ENCODE measurements at places on chromosomes 13 and 19.

- no peak for DNase-seq
These were observed 60.9 kb upstream of the RANBP3 start for GRCh38 chr19:6038634-6039405.

DNA sequence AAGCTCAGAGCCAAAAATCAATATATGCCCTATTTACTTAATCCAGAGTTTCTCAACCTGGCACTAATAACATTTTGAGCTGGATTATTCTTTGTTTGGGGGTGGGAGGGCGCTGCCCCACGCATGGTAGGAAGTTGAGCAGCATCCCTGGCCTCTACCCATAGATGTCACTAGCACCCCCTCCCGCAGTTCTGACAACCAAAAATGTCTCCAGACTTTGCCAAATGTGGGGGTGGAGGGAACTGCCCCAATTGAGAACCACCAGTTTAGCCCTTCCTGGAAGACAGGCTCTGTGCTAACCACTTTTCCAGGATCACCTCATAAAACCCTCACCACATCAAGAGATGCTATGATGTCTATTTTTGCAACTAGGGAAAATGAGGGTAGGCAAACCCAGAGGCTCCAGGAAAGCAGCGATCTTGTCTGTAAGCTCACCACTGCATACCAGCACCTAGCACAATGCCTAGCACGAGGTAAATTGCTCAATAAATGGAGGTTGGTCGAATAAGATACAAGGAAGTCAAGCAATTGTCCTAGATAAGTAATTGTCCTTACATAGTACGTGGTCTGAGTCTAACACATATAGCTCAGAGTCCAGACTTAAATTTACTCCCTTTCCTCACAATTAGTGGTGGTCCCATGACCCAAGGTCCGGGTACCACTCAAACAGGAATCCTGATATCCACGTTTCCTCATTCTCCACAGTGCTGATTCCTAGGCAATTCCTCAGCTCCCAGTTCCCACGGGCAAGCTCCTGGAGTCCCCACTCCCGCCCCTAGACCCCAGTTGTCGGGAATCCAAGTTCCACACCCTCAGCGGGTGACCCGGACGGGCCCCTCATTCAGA lies 892 bp downstream of the TRIR start:
- peak; percentile 39 for DNase-seq

DNA sequence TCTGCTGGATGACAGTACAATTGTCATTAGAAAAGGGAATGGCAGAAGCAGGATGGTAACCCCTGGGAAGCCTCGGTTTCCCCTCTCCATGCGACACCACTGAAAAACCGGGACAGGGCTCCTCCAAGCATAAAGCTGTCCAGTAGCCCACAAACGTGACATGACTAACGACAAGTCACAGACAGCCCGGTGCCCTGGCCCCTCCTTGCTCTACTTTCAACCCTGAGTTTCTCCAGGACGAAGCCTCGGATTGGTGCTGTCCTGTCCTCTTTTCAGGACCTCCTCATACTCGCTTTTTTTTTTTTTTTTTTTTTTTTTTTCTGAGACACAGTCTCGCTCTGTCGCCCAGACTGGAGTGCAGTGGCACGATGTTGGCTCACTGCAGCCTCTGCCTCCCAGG lies 16.3 kb downstream of the DPP9 start:
- no peak for DNase-seq

DNA sequence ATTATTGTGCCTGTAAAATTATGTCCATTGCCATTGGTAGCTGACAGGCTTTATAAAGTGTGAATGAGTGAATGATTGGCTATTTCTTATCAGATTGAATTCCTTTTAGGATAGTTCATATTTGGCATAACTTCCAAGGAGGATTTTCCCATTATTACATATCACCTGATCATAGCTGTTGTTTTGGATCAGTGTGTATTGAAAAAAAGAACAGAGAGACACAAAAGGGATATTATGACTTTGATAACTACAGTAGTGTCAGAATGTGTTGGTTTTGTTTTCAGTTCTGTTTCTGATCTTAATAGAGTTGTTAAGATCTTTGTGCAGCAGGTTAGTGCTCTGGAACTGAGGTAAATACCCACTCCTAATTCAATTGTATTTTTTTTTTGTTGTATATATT lies 103.8 kb downstream of the LRCH1 start:
- DNase-seq, result no peak

GRCh38 chr19:22620401-22620800 lies 13.7 kb upstream of the ZNF492 start:
- DNase-seq, result no peak

- no peak for DNase-seq
These were observed 99.2 kb downstream of the ABCC4 start for GRCh38 chr13:95201814-95202651.

GRCh38 chr13:51257187-51257586 lies 35.0 kb downstream of the FAM124A start:
- DNase-seq, result no peak

DNA sequence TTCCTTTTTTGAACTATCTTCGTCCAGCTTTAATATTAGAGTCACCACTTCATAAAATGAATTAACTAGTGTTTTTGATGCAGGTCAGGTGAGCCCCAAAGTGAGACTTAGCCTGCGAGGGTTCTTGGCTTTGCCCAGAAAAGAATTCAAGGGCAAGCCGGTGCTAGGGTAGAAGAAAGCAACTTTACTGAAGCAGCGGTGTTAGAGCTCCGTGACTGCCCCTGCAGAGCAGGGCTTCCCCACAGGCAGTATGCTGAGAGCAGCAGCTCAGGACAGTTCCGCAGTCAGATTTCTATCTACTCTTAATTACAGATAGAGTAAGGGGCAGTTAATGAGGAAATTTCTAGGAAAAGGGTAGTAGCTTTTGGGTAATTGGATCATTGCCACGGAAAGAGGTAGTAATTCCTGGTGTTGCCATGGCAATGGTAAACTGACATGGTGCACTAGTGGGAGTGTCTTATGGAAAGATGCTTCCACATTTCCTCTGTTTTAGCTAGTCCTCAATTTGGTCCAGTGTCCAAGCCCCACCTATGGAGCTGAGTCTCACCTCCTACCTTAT lies 432.2 kb upstream of the ZNF507 start:
- no peak for DNase-seq

DNA sequence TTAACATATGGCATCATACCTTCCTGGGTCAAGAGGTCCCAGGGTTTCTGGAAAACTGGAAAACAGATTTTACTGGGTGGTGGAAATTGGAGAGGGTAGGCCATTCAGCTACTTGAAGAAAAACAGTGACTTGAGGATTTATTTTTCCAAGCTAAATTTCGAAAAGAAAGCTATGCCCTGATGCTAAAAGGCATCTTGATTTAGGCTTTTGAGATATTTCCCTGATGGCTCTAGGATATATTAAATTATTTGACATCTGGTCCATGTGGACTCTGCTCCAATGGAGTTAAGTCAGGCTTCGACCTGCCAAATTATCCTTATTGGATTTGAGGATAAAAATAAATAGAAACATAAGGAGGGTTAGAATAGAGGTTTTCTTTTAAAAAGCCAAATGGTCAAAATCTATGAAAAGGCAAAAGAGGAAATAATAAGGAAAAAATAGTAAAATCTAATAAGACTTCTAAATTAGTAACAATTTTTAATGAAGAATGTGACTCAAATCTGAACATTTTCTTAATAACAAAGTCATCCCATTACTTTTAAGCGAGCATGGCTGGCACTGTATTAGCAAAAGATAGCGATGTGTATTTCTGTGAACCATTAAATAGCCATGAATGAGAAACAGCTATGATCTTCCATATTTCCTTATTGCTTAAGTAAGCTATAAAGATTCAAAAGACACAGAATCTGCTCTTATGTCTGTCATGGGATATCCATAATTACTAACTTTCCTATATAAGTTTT lies 190.0 kb upstream of the MIR17HG start:
- no peak for DNase-seq

GRCh38 chr13:95226932-95227695 lies 74.1 kb downstream of the ABCC4 start:
- no peak for DNase-seq

DNA sequence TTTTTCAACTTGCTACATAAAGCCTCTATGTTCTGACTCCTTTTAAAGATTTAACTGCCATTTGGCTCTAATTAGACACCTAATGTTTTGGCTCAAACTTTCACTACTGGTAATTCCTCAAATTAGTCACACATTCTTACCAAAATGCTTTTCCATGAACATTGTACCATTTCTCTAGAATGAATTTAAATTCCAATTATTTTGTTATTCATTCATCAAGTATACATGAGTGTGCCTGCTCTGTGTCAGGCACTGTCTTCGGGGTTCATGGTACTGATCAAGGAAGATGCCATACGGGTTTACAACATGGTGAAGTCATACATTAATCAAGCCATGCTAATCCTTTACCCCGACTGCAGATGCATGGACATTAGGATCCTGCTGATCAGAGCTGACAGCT lies 69.1 kb upstream of the POSTN start:
- DNase-seq, result no peak

DNA sequence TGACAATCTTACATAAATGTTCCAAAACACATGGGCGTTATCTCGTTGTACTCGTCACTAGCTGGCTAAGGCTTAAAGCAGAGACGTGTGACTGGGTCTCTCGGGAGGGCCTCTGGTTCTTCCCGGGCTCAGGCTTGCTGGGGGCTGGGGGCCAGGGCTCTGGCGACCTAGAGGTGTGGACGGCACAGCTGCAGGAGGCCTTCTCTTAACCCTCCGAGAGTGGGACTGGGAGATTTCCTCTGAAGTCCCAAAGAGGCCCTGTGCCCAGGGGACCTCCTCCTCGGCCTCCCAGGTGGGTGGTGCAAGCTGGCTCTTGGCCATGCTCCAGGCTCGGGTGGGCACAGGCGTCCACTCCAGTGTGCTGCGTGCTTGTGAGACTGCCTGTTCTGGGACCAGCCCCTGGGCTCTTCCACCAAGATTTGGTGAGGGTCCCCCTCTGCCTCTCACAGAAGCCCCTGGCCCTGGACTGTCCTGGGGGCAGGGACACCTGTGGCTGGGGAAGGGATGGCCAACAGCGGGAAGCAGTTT lies 2.2 kb downstream of the CAPS start:
- DNase-seq, result no peak

DNA sequence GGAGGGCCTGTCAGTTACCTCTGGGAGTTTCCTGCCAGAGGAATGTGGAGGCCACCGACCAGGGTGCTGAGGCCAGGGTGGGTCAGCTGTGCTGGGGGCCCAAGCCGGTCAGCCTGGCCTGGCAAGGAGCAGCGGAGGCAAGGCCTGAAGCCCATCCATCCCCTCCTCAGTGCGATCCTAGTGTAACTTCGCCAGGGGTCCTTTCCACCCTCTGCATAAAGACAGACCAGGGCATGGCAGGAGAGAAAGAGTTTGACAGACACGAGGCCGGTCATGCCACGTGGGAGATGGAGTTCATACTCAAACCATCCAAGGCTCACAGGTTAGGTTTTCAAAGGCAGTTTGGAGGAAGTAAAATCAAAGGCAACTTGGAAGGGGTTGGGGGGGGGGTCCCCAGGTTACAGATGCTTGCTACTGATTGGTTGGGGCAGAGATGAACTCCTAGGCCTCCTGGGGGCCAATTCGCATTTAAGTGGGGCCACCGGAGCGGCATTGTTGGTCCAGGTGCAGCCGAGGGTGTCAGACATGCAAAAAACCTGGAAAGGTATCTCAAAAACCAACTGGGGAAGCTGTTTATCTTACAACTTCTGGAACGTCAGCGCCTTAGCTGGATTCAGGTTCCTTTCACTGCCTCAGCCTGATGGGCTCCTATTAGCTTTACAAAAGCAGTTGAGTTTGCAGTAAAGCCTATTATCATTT lies 36.8 kb upstream of the DPRX start:
- no peak for DNase-seq

DNA sequence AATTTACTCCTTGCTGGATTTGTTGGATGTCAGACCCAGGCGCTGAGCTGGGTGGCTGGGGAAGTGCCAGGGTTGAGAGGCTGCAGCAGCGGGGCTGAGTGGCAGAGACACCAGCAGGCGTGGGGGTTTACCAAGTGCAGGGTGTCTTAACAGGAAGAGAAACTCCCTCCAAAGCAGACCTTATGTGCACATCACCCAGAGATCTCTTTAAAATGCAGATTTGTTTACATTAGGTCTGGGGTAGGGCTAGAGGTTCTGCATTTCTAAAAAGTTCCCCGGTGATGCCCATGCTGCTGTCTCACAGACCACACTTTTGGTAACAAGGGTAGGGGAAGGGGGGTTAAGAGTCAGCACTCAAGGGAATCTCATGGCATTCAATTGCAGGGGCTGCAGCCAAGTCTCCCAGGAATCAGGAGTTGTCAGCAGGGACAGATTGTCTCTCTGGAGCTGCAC lies 80.7 kb upstream of the OLFM4 start:
- DNase-seq, result peak; percentile 4

DNA sequence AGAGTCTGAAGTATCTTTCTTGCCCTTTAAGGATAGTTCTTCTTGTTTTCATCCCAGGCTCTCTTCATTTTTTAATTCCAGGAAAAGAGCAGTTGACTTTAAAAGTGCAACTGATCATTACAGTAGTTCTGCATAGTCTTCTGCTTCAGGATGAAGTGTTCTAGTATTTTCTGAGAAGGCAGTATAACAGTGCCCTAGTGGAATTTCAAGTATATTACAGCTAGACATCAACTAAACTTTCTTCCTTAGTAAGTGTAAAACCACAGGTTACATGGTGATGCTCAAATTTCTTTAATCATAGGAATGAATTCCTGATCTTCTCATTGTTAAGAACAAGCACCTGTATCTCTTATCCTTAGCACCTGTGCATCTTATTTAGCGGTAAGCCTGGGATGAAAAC lies 10.9 kb downstream of the NUFIP1 start:
- no peak for DNase-seq

DNA sequence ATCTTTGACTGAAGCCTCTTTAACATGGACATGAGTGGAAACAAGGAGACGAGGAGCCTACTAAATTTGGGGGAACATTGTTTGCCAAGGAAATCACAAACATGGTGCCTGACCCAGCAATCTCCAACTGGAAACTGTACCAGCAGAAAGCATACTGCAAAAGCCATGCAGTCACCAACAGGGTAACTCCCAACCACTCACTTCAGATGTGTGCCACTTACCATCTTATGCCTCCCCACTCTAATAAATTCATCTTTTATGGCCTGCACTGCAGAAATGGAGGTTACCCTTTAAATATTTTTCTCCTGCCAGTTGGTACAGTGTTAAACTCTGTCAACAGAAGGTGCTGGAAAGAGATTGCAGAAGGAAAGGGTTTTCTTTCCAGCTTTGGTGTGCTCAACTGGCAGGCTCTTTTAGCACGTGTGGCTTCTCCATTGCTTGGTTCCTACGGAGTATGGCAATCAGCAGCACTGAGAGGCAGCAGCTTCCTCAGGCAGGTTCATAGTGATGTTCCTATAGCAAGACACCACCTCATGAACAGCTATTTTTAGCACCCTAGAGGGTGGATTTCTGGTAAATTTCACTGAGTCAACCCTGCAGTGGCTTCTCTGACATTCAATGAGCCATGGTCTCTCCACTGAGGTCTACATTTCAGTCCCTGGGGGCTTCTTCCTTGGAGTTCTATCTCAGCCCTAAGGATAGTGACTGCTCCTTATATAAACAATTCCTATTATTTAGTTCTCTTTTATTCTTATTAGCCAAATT lies 21.4 kb downstream of the MIR17HG start:
- no peak for DNase-seq

GRCh38 chr13:70889163-70889562 lies 780.9 kb upstream of the KLHL1 start:
- DNase-seq, result no peak

GRCh38 chr13:37769078-37769477 lies 100.5 kb downstream of the TRPC4 start:
- DNase-seq, result no peak

Measured in CD4-positive, alpha-beta T cell treated with Interleukin-1 beta for 1 hour (primary cell).